Stimulated activated CD8-positive, alpha-beta memory T cell treated with anti-CD3 and anti-CD28 coated beads, Interleukin-4, amount 100 ng/mL, for 1 hour (primary cell): ENCODE measurements at places on chromosomes 12 and 14.

DNA sequence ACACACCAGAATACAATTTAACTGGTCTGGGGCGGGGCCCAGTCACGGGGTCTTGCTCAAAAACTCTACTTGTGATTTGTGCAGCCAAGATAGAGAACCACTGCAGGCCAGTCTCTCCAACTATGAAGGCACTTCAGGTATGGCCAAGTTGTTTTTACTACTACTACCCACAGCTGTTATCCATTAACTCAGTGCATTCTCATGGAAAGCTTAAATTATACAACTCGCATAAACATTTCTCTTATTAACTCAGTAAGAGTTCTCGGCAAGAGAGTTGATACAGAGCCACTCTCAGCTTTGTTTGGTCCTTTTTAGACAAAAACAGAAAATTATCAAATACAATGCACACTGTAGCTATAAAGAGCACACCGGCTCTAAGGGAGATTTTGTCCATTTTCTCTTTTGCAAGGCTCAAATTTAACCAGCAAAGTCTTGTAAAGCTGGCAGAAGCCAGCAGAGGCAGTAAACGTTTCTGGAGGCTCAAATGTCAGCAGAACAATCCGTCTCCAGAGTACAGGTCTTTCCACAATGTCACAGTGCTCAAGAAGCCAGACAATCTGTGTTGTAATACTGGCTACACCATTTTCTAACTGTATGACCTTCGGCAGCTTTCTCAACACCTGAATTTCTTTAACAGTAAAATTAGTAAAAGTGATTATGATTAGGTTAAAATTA, 85.9 kb downstream of the PTGER2 start:
- no peak for DNase-seq

DNA sequence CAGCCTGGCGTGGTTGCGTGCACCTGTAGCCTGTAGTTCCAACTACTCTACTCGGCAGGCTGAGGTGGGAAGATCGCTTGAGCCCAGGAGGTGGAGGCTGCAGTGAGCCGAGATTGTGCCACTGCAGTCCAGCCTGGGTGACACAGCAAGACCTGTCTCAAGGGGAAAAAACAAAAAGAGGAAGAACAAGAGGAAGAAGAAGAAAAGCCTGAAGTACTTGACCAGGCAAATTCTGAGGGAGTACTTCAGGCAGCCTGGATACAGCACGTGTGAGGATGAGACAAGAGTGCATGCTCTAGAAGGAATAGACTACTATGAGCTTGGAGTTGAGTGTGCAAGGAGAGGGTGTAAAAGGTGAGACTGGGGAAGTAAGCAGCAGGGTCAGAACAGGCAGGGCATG, 1.8 kb downstream of the GDF3 start:
- no peak for DNase-seq

DNA sequence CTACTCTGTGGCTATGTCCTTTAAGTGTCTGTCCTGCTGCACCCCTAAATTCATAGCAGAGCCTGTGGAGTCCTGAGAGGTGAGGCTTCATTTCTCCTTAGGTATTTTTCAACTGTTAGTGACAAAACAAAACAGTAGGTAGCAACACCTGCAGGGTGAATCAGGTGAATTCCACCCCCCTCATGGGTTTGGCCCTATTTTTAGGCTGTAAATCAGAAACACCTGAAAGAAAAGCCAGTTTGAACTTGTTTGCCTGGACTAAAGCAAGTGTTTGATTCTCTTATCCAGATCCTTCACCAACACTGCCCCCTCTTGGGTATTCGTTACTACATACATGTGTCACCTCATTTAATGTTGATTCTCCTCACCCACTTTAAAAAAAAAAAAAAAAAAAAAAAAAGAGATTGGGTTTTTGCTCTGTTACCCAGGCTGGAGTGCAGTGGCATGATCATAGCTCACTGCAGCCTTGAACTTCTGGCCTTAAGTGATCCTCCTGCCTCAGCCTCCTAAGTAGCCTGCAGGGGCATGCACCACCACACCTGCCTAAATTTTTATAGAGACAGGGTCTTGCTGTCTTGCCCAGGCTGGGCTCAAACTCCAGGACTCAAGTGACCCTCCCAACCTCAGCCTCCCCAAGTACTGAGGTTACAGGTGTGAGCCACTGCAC, 10.3 kb downstream of the TBPL2 start:
- DNase-seq: no peak

- DNase-seq: no peak
Observed at GRCh38 chr12:87196321-87196720, 832.9 kb downstream of the C12orf50 start.

DNA sequence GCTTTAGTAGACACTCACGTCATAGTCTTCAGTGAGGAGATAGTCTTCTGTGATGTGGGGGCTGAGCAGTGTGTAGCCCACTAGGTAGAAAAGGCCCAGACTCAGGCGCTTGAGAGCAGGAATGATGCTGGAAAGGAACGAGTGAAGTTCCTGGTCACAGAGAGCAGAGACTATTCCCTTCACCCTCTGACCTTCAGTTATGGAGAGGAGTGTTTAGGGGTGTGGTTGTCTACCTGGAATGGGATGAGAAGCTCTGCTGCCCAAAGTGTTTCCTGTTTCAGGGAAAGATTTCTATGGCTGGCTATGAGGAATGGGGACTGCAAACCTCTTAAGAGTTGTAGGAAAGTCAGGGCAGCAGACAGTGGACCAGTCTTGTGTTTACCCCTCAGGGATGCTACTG, 8.7 kb downstream of the EMG1 start:
- DNase-seq: no peak

GRCh38 chr14:79840831-79841230, 370.5 kb downstream of the DIO2 start:
- DNase-seq: no peak
